Activated CD4-positive, alpha-beta T cell treated with anti-CD3 and anti-CD28 coated beads for 36 hours (primary cell): ENCODE measurements at places on chromosomes 4 and X.

GRCh38 chr4:6198768-6199421, 1.5 kb downstream of the JAKMIP1 start:
- DNase-seq, result peak; percentile 44

DNA sequence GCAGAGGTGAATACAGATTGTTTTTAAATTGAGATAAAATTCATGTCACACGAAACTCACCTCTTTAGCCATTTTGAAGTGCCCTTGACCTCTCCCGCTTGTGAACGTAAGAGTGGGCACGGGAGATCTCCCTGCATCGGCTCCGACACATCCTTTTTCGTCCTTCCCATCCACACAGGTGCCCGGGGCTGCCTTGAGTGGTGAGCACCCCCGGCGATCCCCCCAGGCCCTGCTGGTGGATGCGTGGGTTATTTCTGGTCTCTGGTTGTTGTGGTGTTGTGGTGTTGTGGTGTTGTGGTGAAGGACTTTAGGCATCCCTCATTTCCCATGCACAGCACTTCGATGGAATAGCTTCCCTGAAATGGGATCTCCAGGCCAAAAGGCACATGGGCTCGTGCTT, 46.1 kb downstream of the PSAPL1 start:
- no peak for DNase-seq

DNA sequence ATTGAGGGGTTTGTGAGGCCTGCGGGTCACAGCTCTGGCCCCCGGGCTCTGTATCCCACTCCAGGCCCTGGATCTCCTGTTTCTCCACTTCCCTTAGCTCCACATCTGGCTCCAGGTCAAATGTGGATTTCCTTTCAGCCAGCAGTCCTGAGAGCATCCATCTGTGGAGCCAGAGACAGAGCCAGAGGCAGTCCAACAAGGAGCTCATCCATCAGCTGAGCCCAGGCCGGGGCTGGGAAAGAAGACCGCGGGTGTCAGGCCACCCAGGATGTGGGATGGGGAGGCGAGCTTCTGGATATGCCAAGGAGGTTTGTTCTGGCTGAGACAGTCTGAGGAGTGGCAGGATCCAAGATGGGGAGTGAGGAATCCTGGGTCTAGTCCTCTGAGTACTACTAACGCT, 91.7 kb downstream of the EFNB1 start:
- no peak for DNase-seq

DNA sequence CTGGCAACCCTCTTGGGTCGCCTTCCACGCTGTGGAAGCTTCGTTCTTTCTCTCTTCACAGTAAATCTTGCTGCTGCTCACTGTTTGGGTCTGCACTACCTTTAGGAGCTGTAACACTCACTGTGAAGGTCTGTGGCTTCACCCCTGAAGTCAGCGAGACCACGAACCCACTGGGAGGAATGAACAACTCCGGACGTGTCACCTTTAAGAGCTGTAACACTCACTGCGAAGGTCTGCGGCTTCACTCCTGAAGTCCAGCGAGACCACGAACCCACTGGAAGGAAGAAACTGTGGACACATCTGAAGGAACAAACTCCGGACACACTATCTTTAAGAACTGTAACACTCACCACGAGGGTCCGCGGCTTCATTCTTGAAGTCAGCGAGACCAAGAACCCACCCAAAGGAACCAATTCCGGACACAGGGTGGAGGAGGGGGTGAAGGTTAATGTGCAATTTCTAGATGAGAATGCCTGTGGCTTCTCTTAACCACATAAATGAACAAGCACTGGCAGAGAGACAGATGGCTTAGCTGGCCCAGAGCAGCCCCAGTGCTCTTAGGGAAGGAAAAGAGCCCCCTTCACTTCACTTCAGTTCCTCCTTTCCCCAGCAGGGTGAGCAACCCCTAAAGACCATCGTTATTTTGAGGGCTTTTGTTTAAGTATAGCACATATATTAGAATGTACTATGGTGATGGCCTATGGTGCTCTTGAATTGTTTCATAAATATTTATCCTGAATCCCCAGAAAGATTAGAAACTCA, 73.0 kb downstream of the LUZP4 start:
- peak; percentile 4 for DNase-seq

- peak; percentile 5 for DNase-seq
Observed at GRCh38 chrX:145405012-145405411, 157.7 kb downstream of the SPANXN1 start.

- no peak for DNase-seq
Observed at GRCh38 chr4:133000012-133000411, 149.1 kb upstream of the PCDH10 start.

- no peak for DNase-seq
Observed at GRCh38 chr4:156102411-156102810, 148.7 kb upstream of the CTSO start.

DNA sequence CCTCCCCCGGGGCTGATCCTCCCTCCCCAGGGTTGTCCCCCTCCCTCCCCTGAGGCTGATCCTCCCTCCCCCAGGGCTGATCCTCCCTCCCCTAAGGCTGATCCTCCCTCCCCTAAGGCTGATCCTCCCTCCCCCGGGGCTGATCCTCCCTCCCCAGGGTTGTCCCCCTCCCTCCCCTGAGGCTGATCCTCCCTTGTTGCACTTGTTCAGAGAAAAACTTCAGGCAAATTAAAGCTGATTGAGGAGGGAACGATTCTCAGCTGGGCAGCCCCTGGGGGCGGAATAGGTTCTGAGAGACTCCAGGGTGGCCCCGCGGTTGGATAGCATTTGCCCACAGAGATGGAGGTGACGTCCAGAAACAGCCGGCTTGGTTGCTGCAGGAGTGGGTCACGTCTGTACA, 110.7 kb upstream of the ADRA2C start:
- DNase-seq, result no peak

GRCh38 chr4:153204247-153204671, at the start of gene TRIM2:
Gene TRIM2 (plus strand): TSS chr4:153204443. CDS start chr4:153204531, 88 bp downstream.
- DNase-seq, result peak; percentile 20

DNA sequence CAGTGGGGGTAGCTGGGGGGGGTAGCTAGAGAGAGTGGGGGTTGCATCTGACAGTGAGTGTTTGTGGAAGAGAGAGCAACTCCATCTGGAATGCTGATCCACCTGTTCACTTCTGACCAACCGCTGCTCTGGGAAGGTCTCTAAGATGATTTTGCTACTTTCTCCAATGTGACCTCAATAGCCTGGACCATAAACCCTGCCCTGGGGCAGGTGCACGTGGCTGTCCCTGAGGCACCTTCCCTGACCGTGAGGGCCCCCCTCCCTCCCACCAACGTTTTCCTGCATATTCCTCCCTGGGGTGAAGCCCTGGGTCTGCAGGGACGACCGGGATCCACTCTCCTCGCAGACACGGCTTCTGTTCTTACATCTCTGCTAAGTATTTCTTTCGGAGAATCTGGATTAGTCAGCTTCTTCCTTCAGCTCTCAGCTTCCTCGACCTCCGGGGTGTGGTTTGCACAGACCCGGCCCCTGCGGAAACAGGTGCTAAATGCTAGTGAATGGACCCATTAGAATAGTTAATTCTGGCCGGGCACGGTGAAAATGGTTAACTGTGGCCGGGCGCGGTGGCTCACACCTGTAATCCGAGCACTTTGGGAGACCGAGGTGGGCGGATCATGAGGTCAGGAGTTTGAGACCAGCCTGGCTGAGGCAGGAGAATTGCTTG, 21.4 kb upstream of the PLCXD1 start:
- DNase-seq, result no peak

DNA sequence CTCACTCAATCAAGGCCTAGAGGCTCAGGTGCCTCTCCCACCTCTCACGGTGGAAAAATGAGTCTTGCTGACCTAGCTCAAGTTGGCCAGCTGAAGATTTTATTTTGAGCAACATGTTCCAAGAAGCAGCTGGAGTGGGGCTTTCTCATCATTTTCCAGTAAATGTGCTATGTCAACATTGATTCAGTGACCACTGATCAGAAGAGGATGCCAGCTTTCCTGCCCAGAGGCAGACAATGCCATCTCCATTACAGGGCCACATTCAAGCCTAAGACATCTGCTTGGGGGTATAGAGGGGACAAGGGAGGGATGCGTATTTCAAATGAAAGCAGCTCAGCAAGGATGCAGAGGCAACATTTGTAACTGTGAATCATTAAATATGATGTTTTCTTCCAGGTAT, 3.0 kb downstream of the MEPE start:
- DNase-seq, result no peak

GRCh38 chr4:57194068-57194611, 84.0 kb upstream of the IGFBP7 start:
- DNase-seq, result no peak

DNA sequence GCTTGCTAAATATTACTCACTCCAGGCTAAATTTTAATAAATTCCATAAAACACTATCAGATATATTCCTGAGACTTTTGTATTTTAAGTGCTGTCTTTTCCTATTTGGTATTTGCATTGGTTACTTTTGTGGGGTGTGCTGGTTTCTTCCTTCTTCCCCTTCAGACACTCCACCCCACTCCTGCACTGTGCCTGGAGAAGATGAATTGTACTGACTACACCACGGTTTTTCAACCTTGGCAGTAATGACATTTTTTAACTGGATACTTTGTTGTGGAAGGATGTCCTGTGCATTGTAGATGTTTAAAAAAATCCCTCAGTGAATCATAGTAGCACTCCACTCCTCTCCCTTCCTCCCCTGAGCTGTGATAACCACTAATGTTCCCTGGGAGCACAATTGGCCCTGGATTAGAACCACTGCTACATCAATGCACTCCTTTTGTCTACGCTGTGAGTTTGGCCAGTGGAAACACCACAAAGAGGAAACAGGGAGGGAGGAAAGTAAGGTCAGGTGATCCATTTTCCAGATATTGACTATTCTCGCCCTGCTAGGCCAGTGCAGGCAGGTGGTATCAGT, 36.3 kb downstream of the SNCA start:
- no peak for DNase-seq

- no peak for DNase-seq
Observed at GRCh38 chrX:77949840-77950239, 19.6 kb downstream of the PGAM4 start.

DNA sequence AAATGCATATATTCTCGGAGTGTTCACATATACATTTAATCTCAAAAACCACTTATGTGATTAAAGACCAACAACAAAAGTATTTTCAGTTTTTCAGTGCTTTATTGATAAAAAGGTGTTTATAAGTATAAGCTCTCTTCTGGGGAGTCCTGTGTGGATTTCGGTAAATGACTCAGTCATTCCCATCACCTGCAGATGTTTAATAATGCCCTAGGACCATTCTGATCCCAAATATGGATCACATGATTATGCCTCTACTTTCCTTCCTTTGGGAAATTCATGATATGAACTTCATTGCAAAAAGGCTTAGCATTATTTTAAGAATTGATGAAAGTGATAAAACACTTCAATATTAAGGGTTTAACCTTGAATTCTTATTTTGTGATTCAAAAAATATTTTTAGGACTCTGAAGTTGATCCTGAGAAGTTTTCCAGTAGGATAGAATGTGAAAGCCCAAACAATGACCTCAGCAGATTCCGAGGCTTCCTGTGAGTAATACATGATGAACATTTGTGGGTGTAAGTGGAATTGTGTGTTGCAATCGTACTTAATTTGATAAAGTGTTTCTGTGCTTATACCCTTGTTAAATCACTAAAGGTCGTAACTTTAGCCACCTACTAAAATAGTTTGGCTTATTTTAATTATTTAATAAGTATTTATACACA, 40.2 kb downstream of the ATP10D start:
- DNase-seq, result no peak

- no peak for DNase-seq
Observed at GRCh38 chr4:8044699-8045098, 105.0 kb upstream of the AFAP1 start.

DNA sequence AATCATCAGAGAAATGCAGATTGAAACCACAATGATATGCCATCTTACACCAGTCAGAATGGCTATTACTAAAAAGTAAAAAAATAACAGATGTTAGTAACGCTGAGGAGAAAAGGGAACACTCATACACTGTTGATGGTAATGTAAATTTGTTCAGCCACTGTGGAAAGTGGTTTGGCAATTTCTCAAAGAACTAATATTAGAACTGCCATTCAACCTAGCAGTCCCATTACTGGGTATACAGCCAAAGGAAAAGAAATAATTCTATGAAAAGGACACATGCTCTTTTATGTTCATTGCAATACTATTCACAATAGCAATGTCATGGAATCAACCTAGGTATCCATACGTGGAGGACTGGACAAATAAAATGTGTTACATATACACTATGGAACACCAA, 566.3 kb downstream of the STPG2 start:
- DNase-seq, result no peak

GRCh38 chrX:56812515-56813105, 83.6 kb downstream of the NBDY start:
- peak; percentile 42 for DNase-seq

- DNase-seq, result no peak
Observed at GRCh38 chrX:118739577-118739976, 12.2 kb downstream of the IL13RA1 start.

DNA sequence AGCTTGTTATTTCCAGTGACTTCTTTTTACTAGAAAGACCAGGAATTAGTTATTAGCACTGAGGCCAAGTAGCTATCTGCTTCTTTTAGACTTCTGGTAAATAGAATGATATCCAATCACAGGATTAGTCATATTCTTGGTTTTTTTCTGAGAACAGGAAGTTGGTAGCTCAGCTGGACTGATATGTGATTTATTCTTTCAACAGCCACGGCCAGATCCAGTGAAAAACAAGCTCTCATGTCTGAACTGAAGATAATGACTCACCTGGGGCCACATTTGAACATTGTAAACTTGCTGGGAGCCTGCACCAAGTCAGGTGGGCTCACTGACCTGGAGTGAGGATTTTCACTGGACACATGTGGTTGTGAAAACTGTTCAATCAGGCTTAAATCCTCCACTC, 48.6 kb downstream of the PDGFRA start:
- peak; percentile 17 for DNase-seq

DNA sequence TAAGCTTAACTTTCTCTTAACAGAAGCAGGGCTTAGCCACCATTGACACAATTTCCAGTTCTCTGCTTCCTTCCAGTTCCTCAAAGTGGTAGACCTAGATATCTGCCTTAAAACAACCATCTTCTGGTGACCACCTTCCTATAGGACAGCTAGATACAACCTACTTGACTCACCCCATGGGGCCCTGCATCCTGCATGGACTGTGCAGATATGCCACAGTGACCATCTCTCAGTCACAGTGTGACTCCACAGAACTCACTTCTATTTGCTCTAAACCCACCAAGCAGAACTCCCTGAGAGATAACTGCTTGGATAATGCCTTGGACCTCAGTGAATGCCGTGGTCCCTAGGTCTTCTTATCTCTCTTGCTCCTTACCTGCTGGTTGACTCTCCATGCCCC, 621.6 kb downstream of the IQCM start:
- no peak for DNase-seq

GRCh38 chr4:181821039-181822004, 421.9 kb upstream of the TENM3 start:
- DNase-seq, result no peak

GRCh38 chr4:149584722-149585121, 230.9 kb downstream of the IQCM start:
- DNase-seq, result no peak

- DNase-seq, result no peak
Observed at GRCh38 chr4:154503598-154503997, 12.0 kb upstream of the DCHS2 start.

- no peak for DNase-seq
Observed at GRCh38 chr4:186733778-186734177, 10.1 kb upstream of the FAT1 start.

- no peak for DNase-seq
Observed at GRCh38 chr4:26789208-26789607, 71.4 kb upstream of the STIM2 start.

GRCh38 chr4:86346320-86346719, 13.5 kb downstream of the MAPK10 start:
- no peak for DNase-seq

GRCh38 chrX:135295238-135295943, 13.9 kb upstream of the ETDC start:
- peak; percentile 83 for DNase-seq
